ENCODE measurements at places on chromosomes 5 and 9.

DNA sequence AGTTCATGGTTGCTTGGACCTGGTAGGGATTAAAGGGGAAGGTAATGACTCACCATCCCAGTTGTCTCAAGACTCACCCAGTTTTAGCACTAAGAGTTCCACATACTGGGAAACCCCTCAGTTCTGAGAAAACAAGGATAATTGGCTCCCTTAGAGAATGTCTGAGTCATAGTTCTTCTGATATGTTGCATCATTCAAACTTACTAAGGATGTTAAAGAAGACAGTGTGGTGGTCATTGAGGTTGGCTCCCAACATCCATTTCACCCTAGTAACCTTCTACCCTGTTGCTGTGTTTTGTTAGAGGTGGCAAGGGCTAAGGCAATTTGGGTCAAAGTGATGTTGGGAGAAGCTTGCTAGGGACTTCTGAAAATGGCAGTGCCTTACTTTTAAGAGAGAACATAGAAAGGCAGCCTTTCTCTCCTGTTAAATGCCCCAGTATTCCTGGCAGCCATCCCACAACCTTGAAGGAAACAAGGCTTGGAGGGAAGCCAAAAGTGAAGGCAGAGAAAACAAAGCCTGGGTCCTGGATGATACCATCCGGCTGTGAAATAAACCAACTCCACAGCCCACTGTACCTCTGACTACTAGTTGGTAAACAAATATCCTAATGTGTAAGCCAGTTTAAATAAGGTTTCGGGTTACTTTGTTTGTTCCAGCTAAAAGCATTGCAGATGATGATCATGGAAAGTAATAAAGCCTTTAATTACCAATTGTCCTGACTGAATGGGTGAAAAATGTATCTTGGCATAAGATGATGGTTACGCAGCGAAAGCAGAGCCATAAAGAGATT, 80.4 kb upstream of the ADAMTSL1 start:
- DNase-seq = no peak

GRCh38 chr5:98940581-98940980, 11.8 kb upstream of the CHD1 start:
- no peak for DNase-seq

GRCh38 chr5:36269478-36269877, 27.8 kb upstream of the NADK2 start:
- no peak for DNase-seq

DNA sequence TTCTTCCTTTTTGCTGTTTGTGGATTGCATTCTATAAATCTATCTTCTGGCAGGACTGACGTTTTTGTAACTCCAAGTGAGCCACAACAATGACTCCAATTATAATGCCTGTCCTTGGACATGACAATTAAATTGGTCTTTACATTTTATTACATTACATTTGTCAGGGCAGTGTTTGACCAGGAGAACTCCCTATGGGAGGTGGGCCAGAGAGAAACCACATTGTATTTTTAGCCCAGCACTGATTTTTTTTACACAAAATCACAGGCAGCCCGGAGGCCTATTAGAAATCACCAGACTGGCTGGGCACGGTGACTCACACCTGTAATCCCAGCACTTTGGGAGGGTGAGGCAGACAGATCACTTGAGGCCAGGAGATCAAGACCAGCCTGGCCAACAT, 99.1 kb upstream of the SMC5 start:
- DNase-seq = no peak

DNA sequence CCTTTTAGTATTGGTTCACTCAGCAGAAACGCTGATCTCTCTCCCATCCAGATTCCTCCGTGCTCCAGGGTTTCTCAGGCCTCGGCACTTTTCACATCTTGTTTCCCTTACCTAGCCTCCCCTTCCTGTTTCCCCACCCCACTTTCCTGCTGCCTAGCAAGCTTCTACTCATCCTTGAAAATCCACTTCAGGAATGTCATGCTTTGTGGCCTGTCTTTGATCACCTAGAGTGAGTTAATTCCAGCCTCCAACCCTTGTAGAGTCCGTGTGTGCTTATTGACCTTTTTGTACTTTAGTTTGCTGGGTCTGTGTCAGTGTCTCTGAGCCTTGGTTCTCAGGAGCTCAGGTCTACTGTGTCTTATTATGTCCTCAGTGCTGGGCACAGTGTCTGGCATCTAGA, 116.6 kb downstream of the AOPEP start:
- DNase-seq = no peak

DNA sequence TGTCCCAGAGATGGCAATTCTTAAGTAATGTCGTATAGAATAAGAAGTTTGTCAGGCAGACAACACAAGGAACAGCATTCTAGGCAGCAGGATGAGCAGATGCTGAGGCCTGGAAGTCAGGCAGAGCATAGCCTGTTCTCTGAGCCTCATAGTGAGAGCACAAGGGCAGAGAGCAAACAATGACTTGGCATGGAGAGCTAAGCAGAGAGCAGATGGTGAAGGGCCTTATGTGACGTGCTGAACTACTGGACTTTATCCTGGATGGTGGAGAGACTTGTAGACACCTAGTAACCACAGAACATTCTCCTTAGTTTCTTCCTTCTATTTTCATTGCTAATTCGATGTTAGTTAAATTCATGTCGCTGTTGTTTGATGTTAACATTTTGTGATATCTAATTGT, 60.1 kb downstream of the KCTD16 start:
- no peak for DNase-seq

DNA sequence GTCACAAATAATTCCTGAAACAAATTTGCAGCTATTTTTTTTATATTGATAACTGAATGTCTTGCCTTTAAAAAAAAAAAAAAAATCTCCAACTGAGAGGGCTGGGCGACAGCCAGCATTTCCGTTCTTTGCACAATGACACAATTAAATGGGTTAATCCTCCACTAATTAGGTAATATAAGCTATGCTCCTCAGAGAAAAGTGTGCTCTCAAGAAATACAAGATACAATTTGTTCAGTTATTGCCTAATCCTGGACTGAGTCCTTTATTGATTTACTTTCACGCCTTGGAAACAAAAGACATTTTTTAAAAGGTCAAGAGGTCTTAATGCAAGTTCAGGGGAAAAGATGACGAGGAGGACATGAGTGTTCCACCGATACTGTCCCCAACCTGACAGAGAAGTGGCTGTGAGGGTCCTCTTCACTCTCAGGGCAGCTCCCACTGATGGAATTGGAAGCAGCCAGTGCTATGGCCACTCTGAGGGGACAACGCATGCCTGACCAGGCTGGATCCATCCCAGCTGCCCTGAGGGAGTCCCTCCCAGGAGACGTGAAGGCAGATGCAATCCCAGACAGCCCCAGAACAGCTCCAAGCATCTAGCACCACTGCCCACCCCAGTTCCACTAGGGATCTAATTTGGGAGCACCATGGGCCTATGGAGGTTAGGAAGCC, 220.7 kb downstream of the GNA14 start:
- DNase-seq = no peak

DNA sequence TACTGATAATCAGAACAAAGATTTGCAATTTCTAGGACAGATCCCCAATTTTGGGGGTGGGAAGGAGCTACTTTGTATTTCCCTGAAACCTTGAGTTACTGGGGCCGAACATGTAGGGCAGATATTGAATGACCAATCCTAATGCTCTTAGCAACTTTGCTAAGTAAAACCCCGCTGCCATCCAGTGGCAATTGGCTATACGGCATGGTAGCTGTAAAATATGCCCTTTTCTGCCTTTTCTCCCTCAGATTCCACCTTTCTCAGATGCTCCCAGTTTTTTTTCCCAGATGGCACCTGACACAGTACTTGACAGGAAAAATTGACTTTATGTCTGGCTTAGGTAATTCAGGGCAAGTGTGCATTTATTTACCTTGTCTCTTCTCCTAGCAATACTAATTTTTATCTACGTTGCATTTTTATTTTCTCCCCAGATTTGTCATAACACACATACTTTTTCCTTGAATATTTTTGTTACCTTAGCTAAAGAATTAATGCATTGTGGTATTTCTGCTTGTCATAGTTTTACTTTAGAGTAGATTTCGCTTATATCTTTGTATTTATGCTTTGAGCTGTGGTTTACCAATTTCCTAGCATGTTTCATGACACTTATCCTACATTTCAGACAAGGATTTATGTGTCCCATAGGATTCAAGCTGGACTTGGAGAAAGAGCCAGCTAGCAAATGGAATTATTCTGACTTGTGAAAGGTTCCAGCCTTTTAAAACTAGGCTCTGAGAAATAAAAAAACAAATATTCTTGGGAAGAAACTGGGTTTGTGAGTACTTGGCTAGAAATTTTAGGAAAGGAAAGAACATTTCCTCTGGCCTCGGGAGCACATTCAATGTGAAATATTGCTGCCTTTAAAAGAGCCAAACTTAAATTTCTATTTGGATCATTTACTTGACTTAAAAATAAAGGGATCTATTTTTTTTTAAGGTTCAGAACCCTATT, 37.4 kb downstream of the PIK3R1 start:
- no peak for DNase-seq

GRCh38 chr9:24901319-24901718, 355.6 kb upstream of the IZUMO3 start:
- DNase-seq = no peak

DNA sequence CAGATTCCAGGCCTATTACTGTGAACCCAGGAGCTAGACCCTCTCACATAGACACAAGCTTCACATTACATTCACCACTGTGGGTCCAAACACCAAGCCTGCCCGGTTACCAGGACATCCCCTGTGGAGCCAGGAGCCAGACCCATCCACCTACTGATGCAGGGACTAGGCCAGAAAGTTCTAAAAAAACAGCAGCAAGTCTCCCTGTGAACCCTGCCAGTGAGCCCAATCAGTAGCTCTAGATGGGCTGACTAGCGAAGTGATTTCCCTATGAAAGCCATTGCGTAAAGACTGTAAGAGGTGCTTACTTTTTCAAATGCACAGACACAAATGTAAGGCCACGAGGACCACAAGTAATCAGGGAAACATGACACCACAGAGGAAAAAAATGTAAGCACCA, 352.3 kb downstream of the TMEM161B start:
- DNase-seq = no peak

DNA sequence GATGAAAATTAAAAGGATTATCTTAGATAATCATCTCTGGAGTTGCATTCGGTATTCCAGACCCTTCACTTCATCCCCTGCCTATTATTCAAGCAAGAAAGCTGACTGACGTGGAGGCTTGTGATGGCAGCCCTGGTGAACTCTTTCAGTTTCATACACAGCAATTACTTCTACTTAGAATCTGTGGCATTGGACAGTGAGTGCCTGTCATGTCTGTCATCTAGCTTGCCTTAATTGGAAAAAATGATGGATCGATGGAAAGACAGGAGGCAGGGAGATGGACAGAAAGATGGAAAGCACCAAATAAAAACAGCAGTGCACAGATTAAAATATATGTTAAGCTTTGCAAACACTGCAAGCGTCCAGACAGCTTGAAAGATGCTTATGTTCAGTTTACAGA, 1371.0 kb upstream of the CDH6 start:
- DNase-seq = no peak

DNA sequence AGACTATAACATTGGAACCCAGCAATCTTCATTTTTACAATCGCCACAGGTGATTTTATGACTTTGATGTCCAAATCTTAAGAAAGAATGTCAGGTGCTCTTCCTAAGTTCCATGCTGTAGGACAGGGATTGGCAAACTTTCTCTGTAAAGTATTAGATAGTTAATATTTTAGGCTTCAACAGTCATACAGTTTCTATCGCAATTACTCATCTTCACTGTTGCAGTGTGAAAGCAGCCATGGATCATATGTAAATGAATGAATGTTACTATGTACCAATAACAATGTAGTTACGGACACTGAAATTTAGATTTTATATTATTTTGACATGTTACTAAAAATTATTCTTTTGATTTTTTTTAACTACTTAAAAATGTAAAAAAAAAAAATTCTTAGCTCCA, 169.7 kb downstream of the DTWD2 start:
- no peak for DNase-seq

- no peak for DNase-seq
These were observed 59.0 kb upstream of the BARX1 start for GRCh38 chr9:94014066-94014654.

DNA sequence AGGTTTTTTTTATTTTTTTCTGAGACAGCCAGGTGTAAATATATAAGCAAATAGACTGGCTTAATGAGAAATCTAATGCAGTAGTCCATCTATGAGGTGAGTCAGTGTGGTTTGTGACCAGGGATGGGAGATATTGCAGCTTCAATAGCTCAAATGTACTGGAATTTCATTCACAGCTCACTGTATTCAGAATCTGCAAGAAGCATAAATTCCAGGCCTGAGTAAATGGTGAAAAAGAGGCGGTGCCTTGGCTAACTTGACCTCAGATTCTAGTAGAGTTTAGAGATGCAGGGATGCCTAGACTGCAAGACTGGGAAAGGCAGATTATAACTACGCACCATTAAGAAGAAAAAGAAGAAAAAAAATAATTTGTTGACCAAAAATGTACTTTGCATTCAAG, 151.9 kb upstream of the SMC2 start:
- DNase-seq = no peak

Data from thymus (tissue), 14 donors.